ENCODE measurements at places on chromosomes 1 and 21. TPM values are rescaled to one million over a fixed set of nuclear protein-coding genes. Genes with fewer than 3 reads are reported as not detected.

Gene TCHH
- not detected for total RNA-seq

- DNase-seq = no peak
Observed at GRCh38 chr1:159469921-159470533, 30.5 kb downstream of the OR10J1 start.

Gene ST6GALNAC3
- 0.73 TPM for total RNA-seq

GRCh38 chr1:154448331-154448811 lies 43.2 kb downstream of the IL6R start:
- no peak for DNase-seq

Gene HES5
- not detected for total RNA-seq

Data from activated CD4-positive, alpha-beta T cell treated with anti-CD3 and anti-CD28 coated beads for 36 hours (primary cell).